ENCODE measurements at places on chromosomes 5 and 9. TPM values are rescaled to one million over a fixed set of nuclear protein-coding genes. Genes with fewer than 3 reads are reported as not detected.

The ITGA1 gene
- 27.4 TPM for total RNA-seq

The CDKN2A gene
- 290 TPM for total RNA-seq

The SPINK5 gene
- total RNA-seq = not detected

The SLC36A3 gene
- total RNA-seq = not detected

The TTLL11 gene
- 5.5 TPM for total RNA-seq

The PTPN3 gene
- 4.8 TPM for total RNA-seq

The DOK3 gene
- total RNA-seq = 4.2 TPM

The IFNK gene
- total RNA-seq = not detected

The ACTBL2 gene
- total RNA-seq = not detected

GRCh38 chr9:134432471-134432870 is 106.2 kb downstream of the RXRA start:
- DNase-seq = no peak

- no peak for DNase-seq
These were observed 199.8 kb downstream of the MAPKAP1 start for GRCh38 chr9:125507226-125507625.

- no peak for DNase-seq
These were observed 163.4 kb downstream of the FER start for GRCh38 chr5:108911055-108911454.

- DNase-seq = no peak
These were observed 475.5 kb upstream of the ACO1 start for GRCh38 chr9:31908891-31909480.

GRCh38 chr9:121707477-121708424 is 56.3 kb downstream of the DAB2IP start:
- no peak for DNase-seq

- peak; percentile 85 for DNase-seq
These were observed 889 bp downstream of the PDLIM4 start for GRCh38 chr5:132258102-132259068.

GRCh38 chr9:114430457-114430856 is 42.7 kb upstream of the AKNA start:
- no peak for DNase-seq

- no peak for DNase-seq
These were observed 198.8 kb downstream of the BNC2 start for GRCh38 chr9:16671591-16672137.

GRCh38 chr9:93124793-93125192 is 9.3 kb downstream of the NINJ1 start:
- no peak for DNase-seq

All from SJSA1 (cell line).